Heart left ventricle (tissue), 16 donors: ENCODE measurements at places on chromosomes 6 and 20.

DNA sequence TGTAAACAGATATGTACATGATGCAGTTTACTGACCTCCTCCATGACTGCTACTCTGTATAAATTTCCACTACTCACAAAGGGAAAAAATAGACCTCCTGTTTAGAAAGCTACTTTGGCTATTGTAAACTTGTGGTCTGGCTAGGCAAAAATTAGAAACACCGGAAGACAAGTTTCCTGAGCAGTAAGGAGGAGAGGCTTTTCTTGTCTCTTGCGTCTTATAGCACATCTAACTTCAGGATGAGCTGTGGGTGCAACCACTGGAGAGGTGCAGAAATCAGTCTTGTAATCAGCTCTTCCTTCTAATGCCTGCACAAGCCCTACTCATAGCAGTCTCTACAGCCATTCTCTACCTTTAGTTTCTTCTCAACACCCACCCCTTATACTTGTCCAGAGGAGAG, 296.5 kb upstream of the SLC35B3 start:
- no peak for DNase-seq

DNA sequence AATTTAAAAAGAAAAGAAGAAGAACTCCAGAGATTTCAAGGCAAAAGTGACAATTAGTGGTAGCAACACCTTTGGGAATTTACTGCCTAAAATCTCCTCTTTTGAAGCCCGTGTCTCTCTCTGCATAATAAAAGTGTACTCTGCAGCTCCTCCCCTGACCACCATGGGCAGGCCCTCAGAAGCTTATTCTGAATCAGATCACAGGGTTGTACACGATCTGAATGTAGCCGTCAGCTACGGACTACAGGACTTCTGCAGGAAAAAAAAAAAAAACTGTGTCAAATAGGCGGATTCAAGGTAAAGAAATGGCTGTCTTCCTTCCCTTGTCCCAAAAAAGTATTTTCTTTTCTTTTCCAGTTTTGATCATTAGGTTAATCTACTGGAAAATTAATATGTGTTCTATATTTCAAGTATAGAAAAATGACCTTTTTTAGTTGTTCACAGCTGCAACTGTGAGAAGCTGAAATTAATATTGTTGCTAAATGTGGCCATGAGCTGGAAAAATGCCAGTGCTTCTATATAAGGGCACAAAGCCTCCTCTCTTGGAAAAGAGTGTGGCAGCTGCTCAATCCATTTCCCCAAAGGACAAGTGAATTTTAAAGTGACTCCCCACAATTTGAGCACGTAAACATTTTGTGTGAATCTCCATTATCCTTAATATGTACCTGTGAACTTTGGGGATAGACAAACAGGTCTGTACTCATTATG, 397.4 kb downstream of the C6orf118 start:
- DNase-seq = no peak

- DNase-seq = no peak
Measured at GRCh38 chr20:17875981-17876385, 92.6 kb downstream of the SNX5 start.

DNA sequence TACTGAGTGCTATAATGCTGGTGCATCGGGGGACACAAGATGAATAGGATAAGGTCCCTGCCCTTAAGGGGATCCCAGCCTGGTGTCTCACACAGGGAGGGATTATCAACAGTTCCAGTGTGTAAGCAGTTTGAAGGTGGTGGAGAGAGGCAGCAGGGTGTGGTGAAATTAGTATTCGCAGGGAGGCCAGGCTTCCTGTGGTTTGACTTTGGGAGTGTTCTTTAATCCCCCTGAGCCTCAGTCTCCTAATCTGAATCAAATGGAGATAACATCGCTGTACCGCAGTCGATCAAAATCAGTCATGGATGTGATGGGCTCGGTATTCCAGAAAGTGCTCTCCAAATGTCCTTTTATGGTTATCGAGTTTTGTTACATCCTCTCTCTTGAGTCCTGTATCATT, 288.1 kb upstream of the SUPT3H start:
- DNase-seq = no peak

DNA sequence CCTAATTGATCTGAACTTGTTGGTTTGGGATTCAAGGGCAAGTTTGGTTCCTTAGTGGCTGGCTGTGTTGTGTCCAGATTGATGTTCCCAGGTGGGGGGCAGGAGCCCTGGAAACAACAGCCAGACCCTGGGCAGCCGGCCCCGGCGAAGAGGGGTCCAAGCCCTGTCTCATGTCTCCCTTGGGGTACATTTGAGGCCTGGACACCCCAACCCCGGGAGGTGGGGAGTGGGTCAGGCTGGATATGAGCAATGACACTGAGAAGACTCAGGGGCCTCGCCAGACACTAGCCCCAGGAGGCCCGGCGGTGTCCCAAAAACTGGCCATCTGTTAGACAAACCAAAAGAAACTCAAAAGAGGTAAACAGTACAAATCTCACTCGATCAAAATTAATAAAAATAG, 79.6 kb downstream of the YTHDF1 start:
- no peak for DNase-seq

- peak; percentile 92 for DNase-seq
Measured at GRCh38 chr6:108559097-108559883, 1.4 kb upstream of the FOXO3 start.

DNA sequence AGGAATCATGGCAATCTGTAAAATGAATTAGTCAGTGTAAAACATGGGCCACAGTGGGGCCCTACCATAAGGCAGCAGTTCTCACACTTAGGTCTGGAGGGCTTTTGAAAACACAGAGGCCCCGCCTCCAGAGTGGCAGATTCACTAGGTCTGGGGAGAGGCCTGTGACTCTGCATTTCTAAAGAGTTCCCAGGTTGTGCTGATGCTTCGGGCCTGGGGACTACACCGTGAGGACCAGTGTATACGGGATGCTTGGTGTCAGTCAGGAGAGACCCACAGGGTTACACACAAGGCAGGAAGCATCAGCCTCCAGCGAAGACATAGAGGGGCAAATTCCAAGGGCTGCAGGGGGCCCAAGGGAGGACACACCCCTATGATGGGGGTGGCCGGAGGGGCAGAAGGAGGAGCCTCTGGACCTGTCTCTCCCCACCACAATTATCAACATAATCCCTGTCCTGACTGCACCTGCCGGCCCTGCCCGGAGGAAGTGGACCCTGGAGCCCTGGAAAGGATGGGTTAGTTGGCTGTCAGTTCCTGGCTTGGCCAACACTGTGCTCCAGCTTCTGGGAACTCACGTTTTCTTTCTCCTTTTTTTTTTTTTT, 46.7 kb downstream of the FGD2 start:
- no peak for DNase-seq

DNA sequence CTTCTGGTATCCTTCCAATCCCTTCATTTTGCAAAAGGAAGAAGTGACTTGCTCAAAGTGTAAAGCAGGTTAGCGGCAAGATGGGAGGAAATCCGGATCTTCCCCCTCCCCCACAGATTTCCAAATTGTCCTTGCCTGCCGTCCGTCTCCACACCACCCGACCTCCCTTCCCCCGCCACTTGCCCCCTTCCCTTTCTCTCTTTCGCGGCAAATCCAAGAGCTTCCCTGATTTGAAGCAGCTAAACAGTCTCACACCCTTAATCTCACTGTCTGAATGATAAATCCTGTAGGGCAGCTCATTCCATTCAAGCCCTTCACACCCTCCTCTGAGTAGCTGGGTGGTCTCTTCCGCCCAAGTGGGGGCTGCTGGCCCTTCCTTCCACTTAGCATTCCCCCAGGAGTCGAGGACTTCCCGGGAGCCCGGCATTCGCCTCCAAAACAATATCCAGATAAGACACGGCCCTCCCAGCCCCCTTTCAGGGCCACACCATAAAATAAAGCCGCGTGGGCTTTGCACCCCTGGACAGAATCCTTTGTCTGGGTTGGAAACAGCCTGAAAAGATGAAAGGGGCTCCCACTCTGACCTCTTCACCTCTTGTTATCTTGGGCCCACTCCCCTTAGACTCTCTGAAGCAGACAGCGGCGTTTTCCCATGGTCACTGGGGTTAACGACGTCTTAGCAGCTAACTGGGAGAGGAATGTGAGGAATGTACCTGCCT, 44.0 kb upstream of the PIM1 start:
- no peak for DNase-seq

DNA sequence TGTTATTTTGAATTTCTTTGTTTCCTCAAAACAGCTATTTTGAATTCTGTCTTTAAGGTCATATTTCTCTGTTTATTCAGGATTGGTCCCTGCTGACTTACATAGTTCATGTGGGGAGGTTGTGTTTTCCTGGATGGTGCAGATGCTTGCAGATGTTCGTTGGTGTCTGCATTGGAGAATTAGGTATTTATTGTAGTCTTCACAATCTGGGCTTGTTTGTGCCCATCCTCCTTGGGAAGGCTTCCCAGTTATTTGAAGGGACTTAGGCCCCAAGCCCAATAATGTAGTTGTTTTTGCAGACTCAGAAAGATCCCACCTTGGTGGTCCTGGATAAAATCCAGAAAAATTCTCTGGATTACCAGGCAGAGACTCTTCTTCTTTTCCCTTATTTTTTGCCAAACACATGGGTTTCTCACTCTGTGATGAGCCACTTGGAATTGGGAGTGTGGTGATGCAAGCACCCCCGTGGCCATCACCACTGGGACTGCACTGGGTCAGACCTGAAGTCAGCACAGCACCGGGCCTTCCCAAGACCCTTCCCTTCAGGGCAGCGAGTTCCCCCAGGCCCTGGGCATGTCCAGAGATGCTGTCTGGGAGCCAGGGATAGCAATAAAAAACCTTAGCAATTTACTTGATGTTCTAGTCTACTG, 81.6 kb upstream of the EZR start:
- no peak for DNase-seq

- peak; percentile 63 for DNase-seq
Measured at GRCh38 chr20:36202891-36203338, 33.4 kb upstream of the AAR2 start.

- DNase-seq = no peak
Measured at GRCh38 chr6:135228486-135228885, 47.4 kb downstream of the MYB start.

- DNase-seq = no peak
Measured at GRCh38 chr6:79574630-79575225, 37.5 kb upstream of the LCA5 start.

DNA sequence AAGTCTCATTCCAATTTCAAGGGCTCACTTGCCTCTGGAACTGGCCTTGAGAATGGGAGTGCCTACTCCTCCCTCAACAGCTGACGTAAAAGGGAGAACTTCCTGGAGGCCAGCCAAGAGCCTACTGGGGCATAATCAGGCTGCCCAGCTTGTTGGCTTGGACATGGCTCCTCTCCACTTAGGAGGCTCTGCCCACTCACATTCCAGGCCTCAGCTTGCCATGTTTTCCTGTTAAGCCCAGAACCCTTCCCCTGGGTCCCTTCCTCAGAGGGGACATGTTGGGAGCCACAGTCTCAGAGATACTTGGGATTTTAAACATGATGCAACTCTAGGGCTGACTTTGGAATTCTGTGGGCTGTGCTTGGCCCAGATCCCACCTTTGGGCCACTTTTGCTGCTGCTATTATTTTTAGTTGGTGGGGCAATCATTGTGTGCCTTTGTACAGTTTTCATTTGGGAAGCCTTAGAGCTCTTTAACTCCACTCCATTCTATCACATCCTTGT, 31.5 kb upstream of the ADTRP start:
- peak; percentile 84 for DNase-seq

- no peak for DNase-seq
Measured at GRCh38 chr6:81894306-81894705, 141.8 kb upstream of the TENT5A start.

- no peak for DNase-seq
Measured at GRCh38 chr20:58382096-58382495, 6.9 kb upstream of the VAPB start.

DNA sequence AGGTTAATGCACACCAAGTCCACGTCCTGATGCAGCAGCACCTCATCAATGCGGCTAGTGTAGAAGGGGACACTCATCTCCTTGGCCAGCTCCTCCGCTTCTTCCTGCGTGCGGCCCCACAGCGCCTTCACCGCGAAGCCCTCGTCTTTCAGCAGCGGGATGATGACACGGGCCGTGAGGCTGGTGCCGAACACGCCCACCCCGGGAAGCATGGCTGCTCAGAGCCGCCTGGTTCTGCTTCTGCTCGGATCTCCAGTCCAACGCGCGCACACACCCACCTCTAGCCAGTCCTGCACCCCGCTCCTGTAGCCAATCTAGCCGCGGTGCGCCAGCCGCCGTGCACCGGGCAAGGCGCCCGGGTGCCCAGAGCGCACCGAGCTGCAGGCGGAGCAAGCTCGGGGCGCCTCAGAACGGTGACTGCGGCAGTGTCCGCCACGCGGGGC, 700 bp downstream of the GFOD1 start:
- DNase-seq = peak; percentile 40
